GM12891 (cell line): ENCODE measurements at places on chromosomes 1 and 21.

DNA sequence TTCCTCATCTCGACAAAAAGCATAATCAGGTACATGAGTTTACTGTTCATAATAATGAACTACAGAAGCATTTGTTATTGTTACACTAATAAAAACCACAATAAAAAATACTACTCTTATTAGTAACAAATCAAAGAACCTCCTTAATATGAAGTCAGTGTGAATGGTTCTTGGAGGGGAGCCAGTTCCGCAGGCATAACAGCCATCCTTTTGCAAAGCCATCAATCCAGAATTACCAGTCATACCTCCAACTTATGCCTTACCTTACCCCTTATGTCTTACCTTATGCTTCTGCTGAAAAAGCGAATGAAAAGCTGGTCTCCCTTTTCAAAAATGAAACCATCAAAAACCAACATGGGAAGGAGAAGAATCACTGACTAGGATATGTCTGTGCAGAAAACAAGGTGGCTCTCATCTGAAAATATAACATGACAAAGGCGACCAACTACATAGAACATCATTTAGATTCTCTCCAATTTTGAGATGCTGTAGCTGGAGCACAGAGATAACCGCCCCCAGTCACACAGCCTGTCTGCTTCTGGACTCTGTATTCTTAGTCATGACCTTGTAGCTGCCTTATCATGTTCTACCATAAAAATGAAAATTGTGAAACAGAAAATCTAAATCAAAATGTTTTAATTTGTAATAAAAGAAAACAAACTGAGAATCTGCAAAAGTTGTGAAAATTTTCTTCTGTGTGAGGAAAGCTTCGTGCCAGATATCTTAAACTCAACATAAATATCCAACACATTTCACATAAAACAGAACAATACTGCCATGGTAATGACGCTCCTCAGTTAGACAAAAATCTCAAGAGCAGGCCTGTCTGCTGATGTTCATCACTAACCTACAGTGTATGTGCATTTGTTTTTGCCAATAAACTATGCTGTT is 438.2 kb downstream of the SMYD3 start:
- no peak for DNase-seq

DNA sequence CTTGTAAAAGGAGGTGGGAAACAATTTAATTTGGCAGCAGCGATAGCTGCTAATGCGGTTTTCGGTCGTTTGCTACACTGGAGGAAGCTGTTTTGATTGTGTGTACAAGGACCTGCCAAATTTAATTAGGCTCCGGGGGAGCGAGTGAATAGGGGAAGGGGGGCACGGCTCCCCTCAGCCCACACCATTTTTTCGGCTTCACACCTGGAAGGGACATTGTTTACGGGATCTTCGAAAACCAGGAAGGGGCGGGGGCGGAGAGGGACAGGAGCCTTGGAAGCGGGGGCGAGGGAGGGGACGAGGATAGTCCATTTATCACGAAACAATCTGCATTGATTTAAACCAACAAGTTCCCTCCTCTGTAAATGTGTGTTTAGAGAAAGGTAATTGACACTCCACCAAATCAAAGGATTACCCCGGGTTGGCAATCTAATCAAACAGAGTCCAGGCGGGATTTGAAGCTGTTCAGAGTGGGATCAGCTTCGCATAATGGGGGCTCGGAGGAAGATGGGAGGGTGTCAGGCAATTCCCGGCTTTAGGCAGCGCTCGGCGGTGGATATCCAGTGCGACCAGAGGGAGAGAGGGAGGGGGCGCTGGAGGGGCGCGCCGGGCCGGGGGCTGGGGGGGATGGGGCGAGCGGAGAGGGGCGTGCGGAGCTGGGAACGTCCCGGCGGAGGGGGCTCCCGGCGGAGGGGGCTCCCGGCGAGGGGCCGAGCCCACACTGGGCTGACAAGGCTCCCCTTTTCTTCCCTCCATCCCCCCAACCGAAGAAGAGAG is 9.8 kb downstream of the PAX7 start:
- DNase-seq = no peak

DNA sequence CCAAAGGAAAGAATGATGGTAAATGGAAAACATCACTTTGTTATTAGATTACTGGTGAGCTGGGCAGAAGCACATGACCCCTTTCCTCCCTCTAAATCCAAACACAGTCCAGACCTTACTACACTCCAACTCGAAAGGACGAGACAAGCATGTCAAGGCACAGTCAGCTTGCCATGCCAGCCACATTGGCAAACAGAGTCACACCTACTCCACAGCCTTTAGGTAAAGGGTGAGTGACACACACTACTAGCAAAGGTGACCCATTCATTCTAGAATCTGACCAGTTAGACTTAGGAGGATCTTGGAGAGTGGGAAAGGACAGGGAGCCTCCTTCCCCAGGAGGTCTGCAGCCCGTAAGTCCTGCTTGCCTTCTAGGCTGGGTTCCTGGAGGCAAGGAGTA is 3.0 kb downstream of the SLC44A3 start:
- no peak for DNase-seq

DNA sequence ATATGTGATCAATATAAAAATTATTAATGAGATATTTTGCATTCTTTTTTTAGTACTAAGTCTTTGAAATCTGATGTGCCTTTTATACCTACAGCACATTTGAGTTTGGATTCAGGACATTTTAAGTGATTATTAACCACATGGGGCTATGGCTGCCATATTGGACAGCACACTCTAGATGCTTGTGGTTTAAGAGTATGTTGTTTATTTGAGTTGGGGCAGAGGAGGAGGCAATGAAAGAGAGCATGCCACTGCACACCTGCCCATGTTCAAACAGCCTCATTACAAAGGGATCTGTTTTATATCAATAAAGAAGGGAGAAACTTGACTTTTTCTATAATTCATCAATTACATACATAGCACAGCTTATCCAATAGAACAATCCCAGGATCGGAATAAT is 99.4 kb upstream of the EDEM3 start:
- DNase-seq = no peak

DNA sequence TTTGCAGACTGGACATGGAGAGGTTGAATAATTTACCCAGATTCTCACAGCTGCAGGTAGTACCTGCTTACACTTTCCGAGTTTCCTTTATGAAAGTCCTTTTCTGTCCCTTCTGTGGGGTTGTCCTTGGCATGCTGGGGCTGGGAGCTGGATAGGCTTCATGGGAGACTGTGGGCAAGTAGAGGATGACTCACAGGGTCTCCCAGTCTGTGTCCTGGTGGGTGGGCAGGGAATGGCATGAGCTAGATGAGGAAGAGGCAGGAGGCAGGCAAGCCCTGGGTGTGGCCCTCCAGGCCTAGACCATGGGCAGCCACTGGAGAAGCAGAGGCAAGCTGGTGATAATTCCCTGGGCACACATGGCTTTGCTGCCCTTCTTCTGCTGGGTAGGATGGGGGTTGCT is 80.6 kb downstream of the NAV1 start:
- DNase-seq = no peak

GRCh38 chr1:205444931-205445645 is 10.8 kb downstream of the BLACAT1 start:
- DNase-seq = no peak

GRCh38 chr1:61426254-61426653 is 298.7 kb downstream of the TM2D1 start:
- DNase-seq = no peak

DNA sequence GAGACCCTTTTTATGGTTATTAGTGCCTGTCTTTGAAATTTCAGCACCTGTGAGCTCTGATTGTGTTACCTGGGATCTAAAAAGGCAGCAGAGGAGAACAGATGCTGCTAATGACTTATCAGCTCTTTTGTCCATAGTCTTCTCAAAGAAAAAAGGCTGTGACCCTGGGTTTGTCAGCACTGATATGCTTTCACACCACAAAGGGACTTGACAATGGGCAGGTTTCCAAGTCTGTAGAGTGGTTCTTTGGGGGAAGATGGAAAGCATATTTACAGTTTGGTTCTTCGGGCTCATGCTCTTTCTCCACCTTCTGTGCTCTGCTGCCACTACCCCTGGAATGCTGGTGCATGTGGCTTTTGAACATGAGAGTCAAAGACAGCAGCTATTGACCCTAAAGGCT is 32.0 kb downstream of the DNAJC6 start:
- DNase-seq = no peak

- no peak for DNase-seq
Observed at GRCh38 chr1:222754366-222755139, 17.6 kb downstream of the FAM177B start.

GRCh38 chr1:172121081-172121717 is 279.9 kb downstream of the DNM3 start:
- no peak for DNase-seq

GRCh38 chr1:53126495-53126894 is 15.9 kb downstream of the SLC1A7 start:
- DNase-seq = no peak

GRCh38 chr1:193176788-193177187 is 9.6 kb downstream of the B3GALT2 start:
- no peak for DNase-seq

- DNase-seq = no peak
Observed at GRCh38 chr1:154295408-154296235, 23.2 kb downstream of the HAX1 start.

- no peak for DNase-seq
Observed at GRCh38 chr1:29789221-29789909, 553.0 kb downstream of the PTPRU start.

- no peak for DNase-seq
Observed at GRCh38 chr21:34284666-34285065, 79.1 kb upstream of the KCNE2 start.

DNA sequence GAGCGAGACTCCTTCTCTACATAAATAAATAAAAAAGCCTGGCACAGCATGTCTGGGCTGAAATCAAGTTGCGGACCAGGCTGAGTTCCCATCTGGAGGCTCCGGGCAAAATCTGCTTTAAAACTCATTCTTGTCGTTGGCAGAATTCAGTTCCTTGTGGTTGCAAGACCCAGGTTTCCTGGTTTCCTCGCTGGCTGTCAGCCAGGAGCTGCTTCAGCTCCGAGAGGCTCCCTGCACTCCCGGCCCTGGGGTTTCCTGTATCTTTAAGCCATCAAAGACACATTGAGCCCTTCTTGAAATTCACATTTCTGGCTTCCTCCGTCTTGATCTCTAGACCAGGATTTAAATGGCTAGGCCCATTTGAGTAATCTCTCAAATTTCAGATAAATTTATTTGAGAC is 20.6 kb upstream of the SCCPDH start:
- no peak for DNase-seq

GRCh38 chr1:156556354-156556753 is 16.0 kb downstream of the IQGAP3 start:
- no peak for DNase-seq

- DNase-seq = no peak
Observed at GRCh38 chr1:86546787-86547221, at the start of gene CLCA4. Gene CLCA4 (plus strand): TSS chr1:86547078. CDS start chr1:86547120, 42 bp downstream.

- DNase-seq = no peak
Observed at GRCh38 chr1:153493343-153493960, 33.0 kb upstream of the S100A7 start.

GRCh38 chr21:27130154-27130553 is 163.3 kb upstream of the ADAMTS5 start:
- DNase-seq = no peak

DNA sequence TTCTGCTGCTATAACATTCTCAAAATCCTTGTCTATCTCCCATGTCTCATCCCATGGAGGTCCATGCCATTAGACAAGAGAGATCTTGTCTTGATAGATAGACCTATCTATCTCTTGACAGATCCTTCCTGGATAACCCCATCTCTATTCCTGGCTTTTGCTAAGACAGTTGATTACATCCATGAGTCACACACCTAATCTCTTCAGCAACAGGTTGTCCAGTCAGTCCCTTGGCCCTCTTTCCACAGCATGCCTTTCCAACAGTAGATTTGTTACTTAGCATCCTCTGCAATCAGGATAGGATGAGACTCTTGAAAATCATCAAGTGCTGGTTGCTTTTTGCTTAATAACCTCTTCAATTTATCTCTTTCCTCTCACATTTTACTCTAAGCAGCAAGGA is 46.6 kb downstream of the TRMT1L start:
- no peak for DNase-seq

DNA sequence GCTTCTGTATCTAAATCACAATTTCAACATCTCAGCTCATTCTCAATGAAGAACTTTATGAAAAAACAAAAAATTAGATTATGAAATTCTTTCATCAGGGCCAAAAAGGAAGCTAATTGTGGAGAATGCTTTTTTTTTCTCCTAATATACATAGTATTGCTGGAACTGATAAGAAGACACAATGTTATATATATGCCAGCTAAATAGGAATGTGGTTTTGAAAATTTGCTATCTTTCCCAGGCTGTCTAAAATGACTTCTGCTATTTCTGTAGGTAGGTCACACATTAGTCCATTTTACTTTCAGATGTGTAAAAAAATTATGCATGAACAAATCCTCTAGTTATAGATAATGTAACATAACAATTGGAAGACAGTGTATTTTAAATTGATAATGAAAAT is 732.9 kb downstream of the RWDD3 start:
- DNase-seq = no peak

DNA sequence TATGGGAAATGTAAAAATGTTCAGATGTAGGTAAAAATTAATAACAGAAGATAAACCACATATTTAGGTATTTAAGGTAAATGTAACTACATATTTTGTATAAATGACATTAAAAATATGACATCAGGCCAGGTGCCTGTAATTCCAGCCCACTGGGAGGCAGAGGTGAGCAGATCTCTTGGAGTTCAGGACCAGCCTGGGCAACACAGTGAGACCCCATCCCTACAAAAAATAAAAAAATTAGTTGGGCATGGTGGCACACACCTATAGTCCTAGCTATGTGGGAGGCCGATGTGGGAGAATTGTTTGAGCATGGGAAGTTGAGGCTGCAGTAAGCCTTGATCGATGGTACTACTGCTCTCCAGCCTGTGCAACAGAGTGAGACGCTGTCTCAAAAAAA is 216.5 kb downstream of the SPATA17 start:
- no peak for DNase-seq

GRCh38 chr1:85611425-85611824 is 30.9 kb downstream of the CCN1 start:
- DNase-seq = no peak

GRCh38 chr1:156826630-156827029 is 10.0 kb upstream of the SH2D2A start:
- DNase-seq = no peak

- DNase-seq = no peak
Observed at GRCh38 chr21:35086357-35086756, 37.3 kb upstream of the RUNX1 start.

DNA sequence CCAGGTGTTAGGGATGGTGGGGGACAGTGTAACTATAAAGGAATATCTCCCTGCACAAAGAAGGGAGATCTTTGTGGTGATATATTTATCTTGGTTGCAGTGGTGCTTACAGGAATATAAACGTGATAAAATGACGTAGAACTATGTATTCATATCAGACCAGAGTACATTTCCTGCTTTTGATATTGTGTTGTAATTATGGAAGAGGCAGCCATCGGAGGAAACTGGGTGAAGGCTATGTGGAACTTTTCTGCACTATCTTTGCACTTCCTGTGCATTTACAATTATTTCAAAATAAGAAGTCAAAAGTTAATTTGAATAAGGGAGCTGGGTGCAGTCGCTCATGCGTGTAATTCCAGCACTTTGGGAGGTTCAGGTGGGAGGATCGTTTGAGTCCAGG is 37.6 kb downstream of the NDUFS5 start:
- DNase-seq = no peak
